Progenitor cell of endocrine pancreas (in vitro differentiated cells): ENCODE measurements at places on chromosomes 6 and 20. TPM values are rescaled to one million over a fixed set of nuclear protein-coding genes. Genes with fewer than 3 reads are reported as not detected.

- no peaks in the 10 kb centered on the region for H3K27me3 ChIP-seq
- H3K4me3 ChIP-seq: no peak overlapping the region
- DNase-seq: no peak
Observed at GRCh38 chr20:50834599-50835005, 39.7 kb downstream of the BCAS4 start.

- peaks cover 16% of the 10 kb centered on the region for H3K4me1 ChIP-seq
- DNase-seq: no peak
- H3K4me3 ChIP-seq: no peak overlapping the region
- H3K36me3 ChIP-seq: peaks cover 5% of the 10 kb centered on the region
- no peaks in the 10 kb centered on the region for H3K27me3 ChIP-seq
Observed at GRCh38 chr6:90173262-90173925, 123.2 kb downstream of the BACH2 start.

GRCh38 chr6:170444056-170444591 lies 109.0 kb downstream of the PSMB1 start:
- no peak overlapping the region for H3K4me3 ChIP-seq
- no peaks in the 10 kb centered on the region for H3K36me3 ChIP-seq
- peaks cover 12% of the 10 kb centered on the region for H3K4me1 ChIP-seq

DNA sequence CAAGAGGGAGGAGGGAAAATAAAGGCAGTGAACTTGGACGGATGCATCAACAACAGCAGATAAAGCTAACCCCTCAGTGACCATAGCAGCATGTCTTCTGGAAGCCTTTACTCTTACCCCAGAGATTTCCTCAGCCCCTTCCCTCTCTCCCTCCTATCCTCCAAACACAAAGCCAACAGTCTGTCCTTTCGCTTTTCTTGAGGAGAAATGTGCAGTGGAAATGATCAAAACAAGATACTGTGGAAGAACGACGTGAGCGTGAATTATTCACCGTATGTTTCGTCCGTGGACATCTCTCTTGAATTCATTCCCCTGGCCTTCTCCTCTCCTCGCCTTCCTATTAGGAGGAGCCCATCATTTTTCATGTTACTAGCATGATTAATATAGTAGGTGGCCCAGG lies 8.5 kb downstream of the NRN1 start:
- peaks cover 21% of the 10 kb centered on the region for H3K4me1 ChIP-seq
- H3K27ac ChIP-seq: no peak overlapping the region
- no peak overlapping the region for H3K4me3 ChIP-seq
- peaks cover 96% of the 10 kb centered on the region for H3K27me3 ChIP-seq
- no peaks in the 10 kb centered on the region for H3K36me3 ChIP-seq
- no peak for DNase-seq

KIF6 gene
- total RNA-seq: 2.5 and 2.9 TPM in 2 replicates

GRCh38 chr6:166643891-166644590 lies 17.0 kb upstream of the RPS6KA2 start:
- no peak overlapping the region for H3K4me3 ChIP-seq
- H3K27me3 ChIP-seq: peaks cover 13% of the 10 kb centered on the region
- DNase-seq: no peak
- peaks cover 3% of the 10 kb centered on the region for H3K4me1 ChIP-seq
- no peak overlapping the region for H3K27ac ChIP-seq

GRCh38 chr6:10030942-10031537 lies 383.8 kb downstream of the TFAP2A start:
- H3K4me1 ChIP-seq: peaks cover 7% of the 10 kb centered on the region
- H3K36me3 ChIP-seq: no peaks in the 10 kb centered on the region
- no peak for DNase-seq
- H3K27ac ChIP-seq: no peak overlapping the region
- H3K27me3 ChIP-seq: peaks cover 2% of the 10 kb centered on the region
- H3K4me3 ChIP-seq: no peak overlapping the region
